T-cell (primary cell): ENCODE measurements at places on chromosomes 2 and 18.
A peak's percentile ranks its signal among the peaks of the same experiment; 100 is the strongest.

DNA sequence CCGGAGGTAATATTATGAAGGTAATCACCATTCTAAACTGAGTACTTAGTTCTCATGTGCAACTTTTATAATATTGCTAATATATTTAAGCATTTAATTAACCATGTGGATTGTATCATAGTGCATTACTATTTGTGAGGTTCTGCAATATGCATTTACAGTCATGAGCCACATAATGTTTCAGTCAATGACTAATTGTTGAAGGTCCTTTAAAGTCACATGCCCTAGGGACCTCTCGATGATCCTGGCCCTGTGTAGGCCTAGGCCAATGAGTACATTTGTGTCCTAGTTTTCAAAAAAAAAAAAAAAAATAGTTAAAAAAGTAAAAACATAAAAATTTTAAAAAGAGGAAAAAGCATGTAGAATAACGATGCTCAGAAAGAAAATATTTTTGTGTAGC, 298.0 kb downstream of the DSEL start:
- no peak for DNase-seq
- no peak overlapping the region for H3K4me3 ChIP-seq
- no peak overlapping the region for H3K27ac ChIP-seq
- no peaks in the 10 kb centered on the region for H3K36me3 ChIP-seq
- no peaks in the 10 kb centered on the region for H3K4me1 ChIP-seq

GRCh38 chr18:9058406-9058805, 44.1 kb upstream of the NDUFV2 start:
- H3K36me3 ChIP-seq: no peaks in the 10 kb centered on the region
- H3K4me1 ChIP-seq: no peaks in the 10 kb centered on the region
- no peak overlapping the region for H3K27ac ChIP-seq
- H3K27me3 ChIP-seq: no peaks in the 10 kb centered on the region

- no peak overlapping the region for H3K27ac ChIP-seq
- DNase-seq: no peak
- H3K4me1 ChIP-seq: no peaks in the 10 kb centered on the region
- H3K27me3 ChIP-seq: no peaks in the 10 kb centered on the region
- H3K36me3 ChIP-seq: no peaks in the 10 kb centered on the region
These were observed 82.2 kb downstream of the LRP1B start for GRCh38 chr2:142048581-142048980.

DNA sequence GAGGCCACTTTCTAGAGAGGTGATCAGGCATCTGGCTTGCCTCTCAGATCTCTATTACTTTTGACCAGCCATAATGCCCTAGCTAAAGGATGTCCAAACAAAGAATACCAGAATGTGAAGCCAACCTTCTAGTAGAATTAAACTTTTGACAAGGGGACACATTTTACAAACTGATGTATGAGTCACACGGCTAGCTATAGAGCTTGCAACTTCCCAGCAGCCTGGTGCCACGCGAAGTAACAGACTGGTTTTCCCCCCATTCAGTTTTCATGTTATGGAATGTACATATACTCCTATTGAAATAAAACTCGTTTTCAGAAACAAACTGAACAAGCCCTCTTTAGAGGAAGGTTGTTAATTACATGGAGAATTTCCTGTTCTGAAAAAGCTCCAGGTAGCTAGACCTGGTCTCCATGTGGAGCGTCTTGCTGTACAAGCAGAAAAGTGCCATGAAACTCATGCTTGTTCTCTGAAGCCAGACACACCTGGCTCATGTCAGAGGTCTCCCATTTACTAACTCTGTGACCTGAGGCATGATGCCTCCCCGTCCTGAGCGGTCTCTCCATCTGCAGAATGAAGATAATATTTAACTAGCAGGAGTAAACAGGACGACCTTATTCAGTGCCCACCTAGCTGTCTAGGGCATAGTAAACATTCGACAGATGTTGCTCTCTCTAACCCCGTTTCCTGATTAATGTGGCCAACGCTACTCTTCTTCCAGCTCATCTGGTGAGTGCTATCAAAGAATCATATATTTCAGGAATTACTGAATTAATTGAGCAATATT, 81.5 kb upstream of the MAP3K20 start:
- H3K27ac ChIP-seq: no peak overlapping the region
- H3K27me3 ChIP-seq: peaks cover 4% of the 10 kb centered on the region
- H3K4me3 ChIP-seq: no peak overlapping the region
- H3K4me1 ChIP-seq: no peaks in the 10 kb centered on the region
- H3K36me3 ChIP-seq: no peaks in the 10 kb centered on the region
- no peak for DNase-seq

DNA sequence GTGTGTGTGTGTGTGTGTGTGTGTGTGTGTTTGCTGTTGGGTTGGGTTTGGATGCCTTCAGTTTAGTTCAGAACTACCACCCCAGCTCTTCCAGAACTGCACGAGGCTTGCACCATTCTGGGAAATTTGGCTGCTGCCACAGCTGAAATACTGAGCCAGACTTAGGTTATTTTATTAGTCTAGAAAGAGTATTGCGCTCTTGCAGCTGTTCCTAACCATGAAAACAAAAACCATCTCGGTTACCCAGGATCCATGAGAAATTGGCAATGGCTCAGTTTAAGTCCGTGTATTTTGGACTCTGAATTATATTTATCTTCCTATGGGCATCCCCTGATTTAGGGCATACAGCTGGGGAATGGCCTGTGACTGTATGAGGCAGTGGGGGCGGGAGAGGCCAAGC, 83.2 kb downstream of the TANC1 start:
- H3K4me1 ChIP-seq: no peaks in the 10 kb centered on the region
- no peaks in the 10 kb centered on the region for H3K36me3 ChIP-seq
- no peak overlapping the region for H3K27ac ChIP-seq
- H3K4me3 ChIP-seq: no peak overlapping the region
- no peak for DNase-seq

- H3K27me3 ChIP-seq: no peaks in the 10 kb centered on the region
- peaks cover 37% of the 10 kb centered on the region for H3K4me1 ChIP-seq
- peaks cover 4% of the 10 kb centered on the region for H3K36me3 ChIP-seq
- no peak for DNase-seq
- no peak overlapping the region for H3K4me3 ChIP-seq
- H3K27ac ChIP-seq: peak overlapping the region; percentile 24
These were observed 7.1 kb downstream of the RNF125 start for GRCh38 chr18:32025744-32026143.

DNA sequence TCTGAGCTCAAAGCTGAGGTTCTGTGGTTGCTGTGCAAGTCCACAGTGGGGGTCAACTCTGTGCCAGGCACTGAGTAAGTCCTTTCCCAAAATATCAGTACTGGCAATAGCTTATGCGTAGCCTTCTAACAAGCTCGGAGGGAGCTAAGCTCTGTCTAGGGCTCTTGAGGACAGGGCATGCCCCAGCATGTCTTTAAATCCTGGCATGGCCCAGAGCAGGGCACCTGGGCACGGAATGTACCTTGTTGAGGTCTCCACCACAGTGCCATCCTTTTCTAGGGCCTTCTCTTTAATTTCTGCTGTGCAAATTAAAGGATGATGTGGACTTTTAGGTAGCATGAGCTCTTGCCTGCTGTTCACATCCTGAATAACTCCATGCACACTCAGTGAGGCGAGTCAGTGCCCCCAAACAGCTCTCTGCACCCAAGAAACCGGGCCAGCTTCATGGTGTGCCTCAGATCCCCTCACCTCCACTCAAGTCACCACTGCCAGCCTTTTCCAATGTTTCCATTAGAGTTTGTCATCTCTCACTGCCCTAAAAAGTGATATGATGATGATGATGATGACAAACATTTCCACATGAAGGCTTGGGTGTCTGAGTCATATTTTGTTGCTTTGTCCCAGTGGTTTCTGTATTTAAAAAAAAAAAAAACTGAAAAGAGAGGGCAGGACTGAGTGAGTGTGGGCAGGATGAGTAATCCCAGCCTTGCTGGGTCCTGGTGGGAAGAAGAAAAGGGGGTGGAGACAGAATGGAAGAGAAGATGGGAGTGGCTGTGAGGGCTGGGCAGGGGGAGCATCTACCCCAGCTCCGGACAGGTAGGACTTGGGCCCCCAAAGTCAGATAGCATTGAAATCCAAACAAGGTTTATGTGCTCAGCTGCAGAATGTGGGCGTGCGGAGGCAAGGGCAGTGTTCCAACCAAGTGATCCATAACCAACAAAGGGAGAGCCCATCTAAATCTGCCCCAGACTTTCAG, 78.9 kb downstream of the ZBTB7C start:
- no peaks in the 10 kb centered on the region for H3K36me3 ChIP-seq
- no peaks in the 10 kb centered on the region for H3K4me1 ChIP-seq
- H3K27me3 ChIP-seq: peaks cover 13% of the 10 kb centered on the region
- no peak for DNase-seq
- H3K27ac ChIP-seq: no peak overlapping the region
- H3K4me3 ChIP-seq: no peak overlapping the region

- no peaks in the 10 kb centered on the region for H3K27me3 ChIP-seq
- H3K36me3 ChIP-seq: no peaks in the 10 kb centered on the region
- peaks cover 50% of the 10 kb centered on the region for H3K4me1 ChIP-seq
- H3K4me3 ChIP-seq: no peak overlapping the region
- no peak for DNase-seq
These were observed 23.2 kb upstream of the ACVR1 start for GRCh38 chr2:157899125-157899839.

- no peak overlapping the region for H3K4me3 ChIP-seq
- peaks cover 10% of the 10 kb centered on the region for H3K36me3 ChIP-seq
- DNase-seq: no peak
- no peaks in the 10 kb centered on the region for H3K27me3 ChIP-seq
These were observed 18.9 kb downstream of the KRTCAP3 start for GRCh38 chr2:27461118-27461517.

GRCh38 chr2:219261024-219261855, 7.5 kb upstream of the TUBA4A start:
- H3K4me3 ChIP-seq: no peak overlapping the region
- no peaks in the 10 kb centered on the region for H3K4me1 ChIP-seq
- no peaks in the 10 kb centered on the region for H3K36me3 ChIP-seq
- no peaks in the 10 kb centered on the region for H3K27me3 ChIP-seq
- H3K27ac ChIP-seq: no peak overlapping the region
- no peak for DNase-seq

- H3K36me3 ChIP-seq: no peaks in the 10 kb centered on the region
- H3K27ac ChIP-seq: no peak overlapping the region
- peaks cover 4% of the 10 kb centered on the region for H3K4me1 ChIP-seq
- no peaks in the 10 kb centered on the region for H3K27me3 ChIP-seq
- no peak for DNase-seq
These were observed 879 bp upstream of the GALNT5 start for GRCh38 chr2:157256626-157257025.

- no peak for DNase-seq
- no peak overlapping the region for H3K27ac ChIP-seq
- H3K36me3 ChIP-seq: no peaks in the 10 kb centered on the region
- no peak overlapping the region for H3K4me3 ChIP-seq
- no peaks in the 10 kb centered on the region for H3K4me1 ChIP-seq
These were observed 54.8 kb downstream of the GALNT14 start for GRCh38 chr2:31083234-31083993.

DNA sequence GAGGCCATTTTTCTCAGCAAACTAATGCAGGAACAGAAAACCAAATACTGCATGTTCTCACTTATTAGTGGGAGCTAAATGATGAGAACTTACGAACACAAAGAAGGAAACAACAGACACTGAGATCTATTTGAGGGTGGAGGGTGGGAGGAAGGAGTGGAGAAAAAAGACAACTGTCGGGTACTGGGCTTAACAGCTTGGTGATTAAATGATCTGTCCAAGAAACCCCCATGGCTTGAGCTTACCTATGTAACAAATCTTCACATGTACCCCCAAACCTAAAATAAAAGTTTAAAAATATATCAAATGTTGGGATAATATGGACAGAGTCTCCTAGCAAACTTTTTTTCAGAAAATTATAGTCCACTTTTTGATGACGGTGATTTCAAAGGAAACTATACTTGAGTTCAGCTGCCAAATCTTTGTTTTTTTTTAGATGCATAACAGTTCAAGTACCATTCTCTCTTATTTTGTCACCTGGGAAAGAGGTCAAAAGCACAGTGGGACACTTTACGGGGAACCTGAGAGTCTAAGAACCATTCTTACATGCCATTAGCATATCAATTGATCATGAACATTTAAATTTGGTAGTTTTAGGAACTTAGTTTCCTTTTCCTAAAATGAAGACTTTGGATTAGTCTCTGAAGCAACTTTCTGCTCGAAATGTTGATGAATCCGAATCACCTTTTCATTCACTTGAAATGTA, 835.0 kb downstream of the NRXN1 start:
- H3K4me3 ChIP-seq: no peak overlapping the region
- no peak for DNase-seq
- no peaks in the 10 kb centered on the region for H3K36me3 ChIP-seq
- H3K27me3 ChIP-seq: no peaks in the 10 kb centered on the region
- H3K4me1 ChIP-seq: no peaks in the 10 kb centered on the region
- no peak overlapping the region for H3K27ac ChIP-seq

DNA sequence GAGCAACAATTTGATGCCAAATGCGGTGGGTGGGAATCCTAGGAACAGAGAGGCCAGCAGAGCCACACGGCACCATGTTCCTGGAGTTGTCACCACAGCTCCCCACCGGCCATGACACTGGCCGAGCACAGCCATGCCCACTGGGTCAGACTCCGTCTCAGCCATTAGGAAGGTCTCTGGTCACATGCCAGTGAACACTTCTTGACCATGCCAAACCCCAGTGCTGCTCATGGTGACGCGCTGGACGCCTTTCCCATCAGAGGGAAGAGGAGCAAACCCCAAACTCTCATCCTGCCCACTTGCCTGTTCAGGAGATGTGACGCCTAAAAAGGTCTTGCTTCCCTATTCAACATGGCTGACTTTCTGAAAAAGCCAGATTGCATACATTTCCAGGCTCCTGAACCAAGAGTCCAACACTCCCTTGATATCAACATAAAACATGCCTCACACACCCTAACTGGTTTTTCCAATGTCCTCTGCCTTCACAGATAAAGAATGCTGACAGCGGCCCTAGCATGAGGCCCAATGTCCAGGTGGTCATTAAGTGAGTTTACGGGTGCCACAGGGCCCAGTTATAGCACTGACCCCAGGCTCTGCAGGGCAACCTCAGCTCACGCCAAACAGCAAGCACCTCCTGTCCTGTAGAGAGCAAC, 31.9 kb downstream of the TFCP2L1 start:
- H3K4me1 ChIP-seq: no peaks in the 10 kb centered on the region
- no peaks in the 10 kb centered on the region for H3K36me3 ChIP-seq
- H3K27ac ChIP-seq: no peak overlapping the region

- H3K27me3 ChIP-seq: no peaks in the 10 kb centered on the region
- no peak overlapping the region for H3K4me3 ChIP-seq
- no peaks in the 10 kb centered on the region for H3K36me3 ChIP-seq
- H3K4me1 ChIP-seq: peaks cover 2% of the 10 kb centered on the region
These were observed 410.4 kb upstream of the HS6ST1 start for GRCh38 chr2:128729051-128729450.

GRCh38 chr2:37992601-37993000, 67.5 kb downstream of the RMDN2 start:
- H3K4me1 ChIP-seq: no peaks in the 10 kb centered on the region
- H3K27me3 ChIP-seq: no peaks in the 10 kb centered on the region
- no peak for DNase-seq
- no peak overlapping the region for H3K4me3 ChIP-seq
- H3K36me3 ChIP-seq: no peaks in the 10 kb centered on the region
